ENCODE measurements at places on chromosomes 11 and 22.

- DNase-seq: no peak
Measured at GRCh38 chr11:15660496-15660895, 545.8 kb downstream of the INSC start.

DNA sequence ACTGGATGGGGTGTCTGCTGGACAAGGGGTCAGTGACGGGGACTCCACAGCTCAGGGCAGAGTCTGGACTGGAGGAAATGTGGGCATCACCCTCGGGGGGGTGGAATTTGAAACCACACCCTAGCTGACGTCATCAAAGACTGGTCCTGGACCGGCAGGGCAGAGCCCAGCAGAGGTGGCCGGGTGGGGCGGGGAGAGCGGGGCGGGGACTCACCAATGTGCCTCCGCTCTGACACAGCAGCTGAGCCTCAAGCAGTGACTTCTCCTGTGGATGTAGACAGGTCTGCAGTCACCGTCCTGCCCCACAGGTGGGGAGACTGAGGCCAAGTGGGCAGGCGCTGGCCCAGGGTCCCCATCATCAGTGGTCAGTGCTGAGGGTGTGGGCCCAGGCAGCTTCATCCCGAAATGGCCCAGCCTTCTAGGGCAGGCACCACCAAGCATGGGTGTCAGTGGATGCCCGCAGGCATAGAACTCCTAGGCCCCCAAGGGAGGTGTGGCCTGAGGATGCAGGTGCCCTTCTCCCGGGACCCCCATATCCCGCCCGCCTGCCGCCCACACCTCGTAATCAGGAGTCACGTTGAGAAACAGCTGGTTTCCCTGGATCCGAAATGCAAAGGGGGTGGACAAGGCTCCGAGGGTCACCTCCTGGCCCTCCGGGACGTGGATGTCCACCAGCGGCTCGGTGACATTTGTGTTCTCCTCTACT is 603 bp downstream of the CDHR5 start:
- no peak for DNase-seq

DNA sequence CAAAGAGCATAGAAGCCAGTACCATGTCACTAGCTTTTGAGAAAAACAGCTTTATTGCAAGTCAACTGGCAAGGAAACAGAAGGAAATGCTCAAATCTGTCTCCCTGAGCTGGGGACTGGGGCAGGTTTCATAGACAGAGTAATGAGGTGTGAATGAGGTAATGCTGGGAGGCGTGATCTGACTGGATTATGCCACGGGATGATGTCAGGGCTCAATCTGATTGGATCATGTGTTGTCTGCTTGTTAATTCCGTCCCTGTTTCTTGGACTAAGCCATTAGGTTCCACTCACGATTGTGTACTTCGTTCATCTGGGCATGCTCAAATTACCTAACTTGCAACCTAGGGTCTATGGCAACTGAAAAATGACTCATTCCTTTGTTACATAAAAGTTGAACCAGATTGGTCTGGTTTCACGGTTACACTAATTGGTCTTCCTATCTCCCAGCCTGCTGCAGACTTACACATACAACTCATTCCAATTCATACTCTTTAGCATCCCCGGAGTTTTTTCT is 20.2 kb upstream of the OR10A5 start:
- peak; percentile 48 for DNase-seq

DNA sequence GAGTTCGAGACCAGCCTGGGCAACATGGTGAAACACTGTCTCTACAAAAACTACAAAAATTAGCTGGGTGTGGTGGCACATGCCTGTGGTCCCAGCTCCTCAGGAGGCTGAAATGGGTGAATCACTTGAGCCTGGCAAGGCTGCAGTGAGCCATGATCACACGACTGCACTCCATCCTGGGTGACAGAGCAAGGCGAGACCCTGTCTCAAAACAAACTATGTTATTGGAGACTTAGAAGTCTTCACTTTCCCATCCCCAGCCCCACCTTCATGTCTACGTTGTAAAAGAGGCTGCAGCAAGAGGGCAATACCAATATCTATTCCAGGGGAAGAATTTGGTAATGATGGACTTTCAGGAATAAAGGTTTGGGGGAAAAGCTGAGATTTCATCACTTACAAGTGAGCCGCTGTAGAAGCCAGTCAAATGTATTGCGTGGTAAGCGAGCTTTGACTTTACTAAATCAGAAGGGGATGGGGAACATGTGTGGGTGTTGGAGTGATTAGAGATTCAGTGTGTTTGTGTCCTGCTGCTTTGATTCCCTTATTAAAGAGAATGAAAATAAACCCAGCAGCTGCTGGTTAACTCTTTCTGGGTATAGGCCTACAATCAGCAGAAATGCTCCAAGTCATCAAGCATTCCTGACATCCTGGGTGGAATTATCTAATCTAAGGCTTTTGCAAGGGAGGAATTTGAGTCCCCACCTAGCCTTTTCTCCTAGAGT is 53.7 kb downstream of the UBASH3B start:
- no peak for DNase-seq

GRCh38 chr11:117011541-117011898 is 86.7 kb downstream of the SIK3 start:
- no peak for DNase-seq

- DNase-seq: no peak
Measured at GRCh38 chr11:33842236-33842915, 49.5 kb downstream of the LMO2 start.

- DNase-seq: no peak
Measured at GRCh38 chr11:2345050-2345449, 32.1 kb upstream of the CD81 start.

GRCh38 chr22:17079572-17079971 is 5.2 kb upstream of the IL17RA start:
- DNase-seq: no peak

- no peak for DNase-seq
Measured at GRCh38 chr11:134358856-134359490, 27.2 kb downstream of the GLB1L2 start.

- DNase-seq: no peak
Measured at GRCh38 chr11:1776331-1776851, 12.7 kb upstream of the CTSD start.

GRCh38 chr11:77647654-77648305 is 10.2 kb upstream of the CLNS1A start:
- no peak for DNase-seq

DNA sequence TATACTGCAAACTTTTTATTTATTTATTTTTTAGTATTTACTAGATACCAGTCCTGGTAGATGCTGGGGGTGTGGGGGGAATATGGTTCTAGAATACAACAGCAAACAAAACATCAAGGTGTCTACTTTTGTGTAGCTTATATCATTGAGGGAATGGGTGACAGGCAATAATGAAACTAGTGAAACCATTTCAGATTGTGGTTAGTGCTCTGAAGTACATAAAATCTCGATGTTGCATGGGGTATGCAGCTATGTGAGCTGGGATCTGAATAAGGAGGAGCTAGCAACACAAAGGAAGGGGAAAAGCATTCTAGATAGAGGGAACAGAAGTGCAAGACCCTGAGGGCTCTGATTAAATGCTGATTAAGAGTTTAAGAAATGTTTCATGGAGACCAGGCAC is 103.5 kb downstream of the WT1 start:
- DNase-seq: no peak

- no peak for DNase-seq
Measured at GRCh38 chr11:439315-440064, 2.3 kb downstream of the ANO9 start.

GRCh38 chr11:67179892-67180490 is 60.9 kb downstream of the KDM2A start:
- DNase-seq: no peak

GRCh38 chr22:48357196-48357595 is 1470.5 kb downstream of the BRD1 start:
- no peak for DNase-seq

GRCh38 chr22:50260801-50261614 is 475 bp downstream of the MAPK12 start:
- peak; percentile 58 for DNase-seq

DNA sequence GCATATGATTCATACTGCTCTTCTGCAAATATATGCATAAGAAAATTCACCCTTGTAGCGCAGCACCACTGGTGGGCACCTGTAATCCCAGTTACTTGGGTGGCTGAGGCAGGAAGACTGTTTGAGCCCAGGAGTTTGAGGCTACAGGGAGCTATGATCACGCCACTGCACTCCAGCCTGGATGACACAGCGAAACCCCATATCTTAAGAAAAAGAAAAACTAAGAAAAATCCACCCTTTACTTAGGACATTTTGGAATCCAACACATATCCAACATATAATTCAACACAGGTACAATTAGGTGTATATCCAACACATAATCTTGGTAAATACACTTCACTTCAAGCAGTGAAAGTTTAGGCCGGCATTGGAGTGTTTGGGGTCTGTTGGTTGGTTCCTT is 255.5 kb upstream of the PITPNB start:
- DNase-seq: no peak

DNA sequence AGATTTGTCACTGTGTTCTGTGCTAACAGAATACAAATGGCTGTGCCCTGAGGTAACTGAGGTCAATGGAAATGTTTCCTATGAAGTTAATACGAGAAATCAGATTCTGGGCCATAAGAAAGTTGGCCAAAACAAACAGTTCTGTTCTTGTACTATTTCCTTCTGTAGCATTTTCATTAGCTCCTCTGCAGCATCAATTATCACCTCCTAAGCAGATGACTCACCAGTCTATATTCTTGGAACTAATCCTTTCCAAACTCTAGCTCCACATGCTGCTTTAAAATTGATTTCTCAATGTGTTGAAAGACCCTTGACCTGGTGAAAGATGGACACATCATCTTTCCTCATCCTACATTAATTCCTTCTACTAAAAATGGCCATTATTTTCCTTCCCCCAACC is 736.0 kb downstream of the NELL1 start:
- DNase-seq: no peak

DNA sequence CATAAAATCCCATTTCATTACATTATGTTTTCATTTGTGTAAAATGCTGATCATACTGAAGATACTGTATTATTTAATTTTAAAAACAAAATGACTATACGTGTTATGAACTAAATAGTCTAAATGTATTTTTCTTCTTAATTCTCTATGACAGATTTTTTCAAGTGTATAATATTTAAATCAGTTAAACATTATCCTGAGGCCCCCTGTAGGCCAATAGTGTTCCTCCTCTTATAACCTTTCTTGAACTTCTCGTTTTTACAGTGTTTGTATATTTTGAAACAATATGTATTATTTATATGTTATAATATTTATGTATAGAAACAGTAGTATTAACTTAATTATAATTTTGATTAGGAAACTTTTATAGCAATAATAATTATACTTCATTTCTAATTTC is 151.1 kb upstream of the CHORDC1 start:
- no peak for DNase-seq

- peak; percentile 18 for DNase-seq
Measured at GRCh38 chr11:119618208-119618909, 110.6 kb downstream of the NECTIN1 start.

DNA sequence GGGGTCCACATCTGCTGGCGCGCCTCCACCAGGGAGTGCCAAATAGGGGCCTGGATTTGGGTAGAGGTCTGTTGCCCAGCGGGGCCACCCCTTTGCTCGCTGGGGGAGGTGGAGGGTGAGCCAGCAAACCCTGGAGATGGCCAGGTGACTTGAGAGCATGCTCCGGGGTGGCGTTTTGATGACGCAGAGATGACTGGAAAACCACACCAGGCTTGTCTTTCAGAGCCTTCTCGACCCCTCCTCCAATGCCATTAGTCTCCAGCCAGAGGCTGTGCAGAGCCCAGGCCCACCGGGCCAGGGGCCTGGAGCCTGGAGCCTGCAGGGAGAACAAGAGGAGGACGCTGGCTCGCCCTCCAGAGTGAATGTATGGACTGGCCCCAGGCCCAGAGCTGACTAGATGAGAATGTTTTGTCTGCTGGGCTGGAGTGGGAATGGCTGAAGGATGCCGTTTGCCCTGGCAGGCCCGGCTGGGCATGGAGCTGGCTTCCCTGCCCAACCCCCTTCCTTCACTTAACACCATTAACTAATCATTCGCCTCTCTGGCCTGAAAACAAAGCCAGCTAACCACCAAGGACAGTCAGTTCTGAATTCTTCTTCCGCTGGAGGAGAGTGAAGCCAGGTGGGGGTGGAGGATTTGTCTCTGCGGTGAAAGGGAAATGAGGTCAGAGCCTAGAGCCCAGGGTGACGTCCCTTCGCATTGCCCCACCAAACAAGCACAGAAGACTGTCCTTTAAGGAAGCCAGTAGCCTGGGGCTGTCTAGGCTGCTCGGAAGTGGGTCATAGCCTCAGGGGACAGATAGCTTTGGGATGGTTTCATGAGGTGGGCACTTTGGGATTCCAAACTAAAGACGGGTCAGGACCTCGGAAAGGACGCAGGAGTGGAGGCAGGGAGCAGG is 1.6 kb upstream of the MCAM start:
- DNase-seq: no peak

DNA sequence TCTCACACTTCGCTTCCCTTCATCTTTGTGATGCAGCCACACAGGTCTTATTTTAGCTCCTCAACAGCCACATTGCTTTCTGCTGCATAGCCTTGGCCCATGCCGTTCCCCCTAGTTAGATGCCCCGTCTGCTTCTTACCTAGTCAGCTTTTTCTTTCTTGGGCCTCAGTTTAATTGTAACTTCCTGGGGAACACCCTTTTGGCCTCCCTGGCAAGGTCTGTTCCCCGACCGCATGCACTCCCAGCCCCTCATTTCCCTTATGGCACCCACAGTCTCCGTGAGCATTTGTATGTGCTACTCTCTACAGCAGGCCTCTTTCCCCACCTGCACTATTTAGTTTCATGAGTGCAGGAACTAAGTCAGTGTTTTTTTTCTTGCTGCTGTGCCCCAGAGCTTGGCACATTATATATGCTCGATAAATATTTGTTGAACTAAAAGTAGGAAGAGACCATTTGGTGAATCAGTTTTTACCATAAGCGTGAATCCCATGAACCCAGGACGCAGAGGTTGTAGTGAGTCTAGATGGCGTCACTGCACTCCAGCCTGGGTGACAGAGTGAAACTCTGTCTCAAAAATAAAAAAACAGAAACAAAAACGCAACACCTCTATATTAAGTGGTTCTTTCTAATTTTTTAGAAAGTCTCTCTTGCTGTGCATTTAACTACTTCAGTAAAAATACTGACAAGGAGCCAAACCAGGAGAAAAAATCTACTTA is 38.5 kb downstream of the TNRC6B start:
- no peak for DNase-seq

DNA sequence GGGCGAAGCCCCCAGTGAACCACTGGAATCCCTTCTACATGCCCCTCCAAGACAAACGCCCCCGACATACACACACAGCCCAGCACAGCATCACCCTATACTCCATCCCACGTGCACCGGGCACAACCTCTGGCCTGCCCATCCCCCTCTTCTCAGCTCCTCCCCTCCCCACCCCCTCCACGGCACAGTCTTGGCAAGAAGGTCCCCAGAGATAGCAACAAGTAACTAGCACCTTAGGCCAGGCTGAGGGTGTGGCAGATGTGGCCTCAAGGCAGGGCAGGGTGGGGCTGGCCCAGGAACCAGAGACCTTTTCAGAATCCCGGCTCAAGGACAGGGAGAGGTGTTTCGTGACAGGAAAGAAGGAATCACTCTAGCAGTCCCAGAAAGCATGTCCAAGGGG is 54.3 kb downstream of the CYTH4 start:
- DNase-seq: no peak

DNA sequence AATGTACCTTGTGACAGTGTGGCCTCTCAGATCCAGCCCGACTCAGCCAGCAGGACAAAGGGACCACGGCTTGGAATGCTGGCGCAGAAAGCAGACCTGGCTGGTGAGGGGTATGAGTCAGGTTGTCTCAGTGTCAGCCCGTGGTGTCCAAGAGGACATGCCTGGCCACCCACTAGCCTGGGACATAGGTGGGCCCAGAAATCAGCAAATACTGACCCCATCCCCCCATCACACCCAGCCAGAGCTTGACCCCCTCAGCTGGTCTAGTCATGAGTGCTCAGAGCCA is 4.5 kb downstream of the BANF1 start:
- DNase-seq: no peak
